ENCODE measurements at places on chromosomes 5 and 9.

DNA sequence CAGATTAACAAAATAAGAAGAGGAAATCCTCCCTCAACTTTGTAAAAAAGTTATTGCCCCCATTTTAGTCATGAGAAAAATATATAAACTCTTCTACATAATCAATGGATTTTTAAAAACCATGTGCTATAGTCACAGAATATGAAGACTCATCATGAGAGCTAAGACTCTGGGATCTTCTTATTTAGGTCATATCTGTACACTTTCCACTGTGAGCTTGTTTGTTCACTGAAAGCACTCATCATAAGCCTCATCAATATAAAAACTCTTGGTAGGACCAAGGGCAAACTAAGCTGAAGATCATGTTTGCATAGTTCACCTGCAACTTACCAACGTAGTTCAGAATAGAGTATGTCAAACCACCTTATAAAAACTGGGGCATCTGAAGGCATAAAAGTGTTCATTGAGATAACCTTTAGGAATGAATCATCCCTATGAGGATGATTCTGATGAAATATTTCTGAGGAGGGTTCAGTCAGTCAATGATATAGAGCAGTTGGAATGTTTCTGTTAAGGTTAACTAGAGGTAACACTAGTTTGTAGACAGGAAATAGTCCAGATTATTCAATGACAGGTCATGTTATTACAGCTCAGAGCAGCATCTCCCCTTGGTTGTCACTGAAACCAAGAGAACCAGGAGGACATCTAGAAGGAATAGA is 289.9 kb upstream of the SMC2 start:
- peak; percentile 62 for DNase-seq

DNA sequence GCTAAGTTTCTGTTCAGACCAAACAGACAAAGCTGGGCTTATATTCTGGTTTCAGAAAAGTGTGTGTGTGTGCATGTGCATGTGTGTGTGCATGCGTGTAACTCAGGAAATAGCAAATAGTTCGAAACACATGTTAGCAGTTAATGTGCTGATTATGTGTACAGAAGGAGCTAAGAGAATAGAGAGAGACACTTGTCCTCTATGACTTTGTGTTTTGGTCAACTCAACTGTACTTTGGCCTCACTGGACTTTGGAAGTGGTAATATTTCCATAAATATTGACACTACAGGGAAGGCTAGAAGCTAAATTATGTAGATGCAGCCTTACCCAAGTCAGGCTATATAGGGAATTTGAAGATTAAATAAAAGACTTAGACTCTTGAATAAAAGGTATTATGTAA is 155.5 kb downstream of the RAB3C start:
- no peak for DNase-seq

- no peak for DNase-seq
These were observed 68.3 kb downstream of the TBCA start for GRCh38 chr5:77707791-77708190.

DNA sequence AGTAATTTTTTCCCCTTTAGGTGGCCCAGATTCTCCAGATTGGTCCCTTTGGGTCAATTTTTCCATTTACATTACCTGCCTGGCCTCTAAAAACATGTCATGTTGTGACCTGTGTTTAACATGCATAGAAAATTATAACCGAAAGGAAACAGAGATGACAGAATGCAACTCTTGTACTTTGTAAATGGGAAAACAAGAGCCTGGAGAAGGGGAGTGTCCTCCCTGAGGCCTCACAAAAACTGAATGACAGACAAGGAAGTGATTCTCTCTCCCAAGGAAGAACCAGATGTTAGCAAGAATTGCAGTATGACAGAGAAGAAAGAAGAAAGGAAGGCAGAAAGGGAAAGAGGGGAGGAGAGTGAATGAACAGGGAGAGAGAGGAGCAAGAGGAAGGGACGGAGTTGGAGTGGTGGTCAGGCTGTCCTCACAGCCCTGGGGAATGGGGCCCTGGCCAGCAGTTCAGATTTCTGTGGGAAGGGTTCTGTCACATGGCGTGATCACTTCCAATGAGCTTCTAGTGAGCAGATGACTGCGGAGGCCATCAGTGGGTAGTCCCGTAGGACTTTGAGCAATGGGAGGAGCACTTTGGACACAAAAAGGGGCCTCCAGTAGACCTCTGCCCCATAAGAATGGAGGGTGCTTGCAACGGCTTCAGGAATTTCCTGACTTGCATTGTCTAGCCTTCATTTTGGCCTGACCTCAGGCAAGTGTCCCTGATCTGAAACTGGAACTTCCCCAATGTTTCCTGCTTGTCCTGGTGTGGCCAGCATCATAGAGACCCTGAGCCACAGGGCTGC is 31.6 kb downstream of the ABLIM3 start:
- peak; percentile 59 for DNase-seq

DNA sequence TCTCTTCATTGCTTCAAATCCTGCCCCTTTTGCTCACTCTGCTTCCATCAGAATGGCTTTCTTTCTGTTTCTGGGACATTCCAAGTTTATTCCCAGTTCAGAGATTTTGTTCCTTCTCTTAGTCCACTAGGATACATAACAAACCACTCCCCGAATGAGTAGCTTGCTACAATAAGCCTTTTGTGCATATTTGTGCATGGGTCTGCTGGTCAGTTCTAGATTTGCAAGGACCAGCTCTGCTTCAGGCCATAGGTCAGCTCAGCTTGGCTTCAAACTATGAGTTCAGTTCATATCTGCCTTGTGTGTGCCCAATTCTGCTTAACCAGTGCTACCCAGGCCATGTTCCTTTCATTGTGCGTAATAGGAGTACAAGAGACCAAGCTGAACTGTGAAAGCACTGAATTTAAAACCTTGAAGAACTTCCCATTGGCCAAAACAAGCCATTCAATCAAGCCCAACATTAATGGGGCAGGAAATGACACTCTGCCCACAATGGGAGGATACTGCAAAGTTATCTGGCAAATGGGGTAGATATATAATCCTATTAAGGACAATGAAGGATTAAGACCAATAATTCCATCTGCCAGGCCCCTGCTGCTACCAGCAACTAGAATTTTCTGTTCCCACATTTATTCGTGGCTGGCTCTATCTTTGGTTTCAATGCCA is 328.8 kb downstream of the PRELID2 start:
- DNase-seq, result no peak

DNA sequence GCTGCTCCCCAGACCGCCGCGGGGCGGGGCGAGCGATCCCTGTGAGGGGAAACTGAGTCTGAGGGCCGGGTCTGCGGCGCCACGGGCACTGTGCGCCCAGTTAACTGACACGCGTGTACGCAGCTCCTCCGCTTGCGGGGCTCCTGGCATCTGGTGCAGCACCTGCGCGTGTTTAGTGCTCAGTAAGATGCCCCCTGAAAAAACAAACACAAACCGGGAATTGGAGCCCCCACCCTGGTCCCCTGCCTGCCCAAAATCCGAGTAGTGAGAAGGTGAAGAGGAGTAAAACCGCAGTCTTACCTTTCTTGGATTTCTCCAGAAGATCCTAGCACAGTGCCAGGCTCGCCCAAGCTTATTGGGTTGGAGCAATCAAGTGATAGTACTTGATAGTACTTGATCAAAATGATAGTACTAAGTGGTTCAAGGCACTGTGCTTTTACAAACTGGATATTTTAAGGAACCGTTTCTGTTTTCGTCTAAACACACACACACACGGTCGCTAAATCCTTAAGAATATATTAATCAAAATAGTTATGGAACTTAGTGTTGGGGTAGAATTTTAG is 2.7 kb upstream of the TRAF1 start:
- DNase-seq, result no peak

- peak; percentile 73 for DNase-seq
These were observed 388.9 kb downstream of the NR2F1-AS1 start for GRCh38 chr5:93192087-93192486.

- DNase-seq, result no peak
These were observed 47.5 kb upstream of the PPARGC1B start for GRCh38 chr5:149682532-149683075.

GRCh38 chr5:142561486-142562097 is 124.3 kb downstream of the FGF1 start:
- DNase-seq, result no peak

DNA sequence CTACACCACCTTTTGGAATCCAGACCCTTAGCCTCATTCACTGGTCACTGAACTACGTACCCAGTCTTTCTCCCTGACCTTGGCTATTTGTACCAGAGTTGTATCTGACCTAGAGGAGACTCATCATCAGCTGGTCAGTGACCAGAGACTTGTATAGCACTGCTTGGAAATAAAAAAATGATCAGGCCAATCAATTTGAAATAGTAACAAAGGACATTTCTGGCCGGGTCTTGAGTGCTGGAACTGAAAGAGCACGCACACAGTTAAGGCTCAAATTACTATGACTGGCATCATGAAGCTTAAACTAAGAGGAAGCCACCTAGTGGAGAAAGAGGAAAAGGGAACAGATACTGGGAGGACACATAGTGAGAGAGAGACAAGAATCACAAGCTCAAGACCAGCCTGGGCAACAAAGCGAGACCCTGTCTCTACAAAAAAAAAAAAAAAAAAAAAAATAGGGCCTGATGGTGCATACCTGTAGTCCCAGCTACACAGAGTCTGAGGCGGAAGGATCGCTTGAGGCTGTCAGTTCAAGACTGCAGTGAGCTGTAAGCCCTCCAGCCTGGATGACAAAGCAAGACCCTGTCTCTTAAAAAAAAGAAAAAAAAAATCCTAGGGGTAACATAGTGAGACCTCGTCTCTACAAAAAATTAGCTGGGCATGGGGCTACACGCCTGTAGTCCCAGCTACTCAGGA is 12.8 kb upstream of the SRP19 start:
- peak; percentile 27 for DNase-seq

DNA sequence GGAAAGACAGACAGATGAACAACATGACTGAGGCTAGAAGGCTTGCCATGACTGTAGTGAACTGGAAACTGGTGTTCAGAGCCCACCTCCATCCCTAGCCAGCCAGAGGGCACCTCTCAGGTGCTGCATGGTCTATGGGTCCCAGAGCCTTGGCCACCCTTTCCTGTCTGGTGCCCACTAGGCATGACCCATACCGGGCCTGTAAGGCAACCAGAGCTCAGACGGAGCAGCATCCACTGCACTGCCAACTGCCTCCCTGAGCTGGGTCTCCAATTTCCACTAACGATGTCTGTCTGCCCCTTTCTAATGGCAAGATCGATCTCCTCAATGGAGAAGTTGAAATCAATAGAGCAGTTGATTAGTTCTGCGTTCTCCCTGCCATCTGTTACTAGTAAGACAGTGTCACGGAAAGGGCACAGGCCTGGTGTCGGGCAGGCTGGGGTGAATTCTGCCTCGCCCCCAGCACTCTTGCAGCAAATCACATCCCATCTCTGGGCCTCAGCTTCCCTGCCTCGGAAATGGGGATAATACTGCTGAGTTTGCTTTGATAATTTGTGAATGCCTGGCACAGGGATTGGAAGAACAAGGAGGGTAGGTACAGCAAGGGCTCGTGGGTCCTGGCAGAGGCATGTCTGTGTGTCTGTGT is 172.3 kb upstream of the MVB12B start:
- DNase-seq, result no peak

- DNase-seq, result no peak
These were observed 45.0 kb upstream of the SLC28A3 start for GRCh38 chr9:84385386-84386040.

GRCh38 chr9:23006127-23006526 is 559.5 kb downstream of the DMRTA1 start:
- DNase-seq, result no peak

DNA sequence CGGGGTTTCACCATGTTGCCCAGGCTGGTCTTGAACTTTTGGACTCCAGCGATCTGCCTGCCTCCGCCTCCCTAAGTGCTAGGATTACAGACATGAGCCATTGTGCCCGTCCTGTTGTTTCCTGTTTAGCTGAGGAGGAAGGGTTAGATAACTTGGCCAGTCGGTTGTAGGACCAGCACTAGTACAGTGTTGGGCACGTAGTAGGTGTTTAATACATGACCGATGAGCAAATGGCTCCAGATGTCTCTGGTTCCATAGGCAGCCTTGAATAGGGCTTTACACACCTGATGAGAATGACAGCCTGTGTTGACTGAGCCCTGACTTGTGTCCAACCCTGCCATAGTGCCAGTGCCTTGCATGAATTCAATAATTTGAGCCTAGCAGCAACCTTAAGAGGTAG is 1.8 kb downstream of the EHMT1 start:
- no peak for DNase-seq

GRCh38 chr5:77177576-77177975 is 32.9 kb upstream of the PDE8B start:
- DNase-seq, result no peak

DNA sequence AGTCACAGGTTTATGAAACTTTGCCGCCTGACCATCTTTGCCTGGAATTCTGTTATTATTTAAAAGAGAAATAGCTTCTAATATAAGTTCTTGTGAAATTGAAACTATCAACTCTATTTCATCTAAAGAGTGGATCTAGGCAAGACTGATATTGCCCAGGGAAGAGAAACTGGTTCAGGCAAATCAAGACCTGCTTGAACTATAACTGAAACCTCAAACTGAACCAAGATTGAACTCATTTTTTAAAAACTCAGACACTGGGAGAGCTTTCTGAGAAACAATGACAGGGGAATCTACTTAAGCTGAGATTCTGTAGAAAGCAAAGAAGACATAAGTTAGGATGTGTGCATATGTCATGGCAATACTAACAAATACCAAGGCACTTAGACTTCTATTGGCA is 815.8 kb downstream of the BRINP1 start:
- DNase-seq, result peak; percentile 44

GRCh38 chr5:165360366-165360765 is 1854.9 kb downstream of the MAT2B start:
- DNase-seq, result no peak

- no peak for DNase-seq
These were observed 17.5 kb downstream of the CARNMT1 start for GRCh38 chr9:75010570-75010969.

DNA sequence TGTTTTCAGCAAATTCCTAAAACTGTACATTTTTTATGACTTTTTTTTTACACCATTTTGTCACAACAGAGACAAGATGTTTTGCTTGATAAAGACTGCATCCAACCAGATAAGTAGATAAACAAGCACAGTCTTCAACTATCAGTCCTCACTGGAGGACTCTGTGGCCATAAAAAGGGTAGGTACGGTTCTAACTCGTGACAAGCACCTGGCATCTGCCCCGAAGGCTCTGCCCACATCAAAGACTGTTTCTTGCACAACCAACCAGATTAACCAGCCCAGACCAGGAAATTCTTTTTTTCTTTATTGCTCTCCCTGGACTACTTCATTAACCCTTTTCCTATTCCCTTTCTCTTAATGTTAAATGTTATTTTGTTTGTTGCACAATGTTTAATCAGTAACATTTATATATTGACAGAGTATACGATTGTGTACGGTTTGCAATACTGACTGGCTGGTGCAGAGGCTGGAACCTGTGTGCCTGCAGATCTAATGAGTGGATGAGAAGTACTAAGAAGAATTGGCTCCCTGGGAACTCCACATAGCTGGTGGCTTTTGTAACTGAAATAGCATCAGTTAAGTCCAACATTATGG is 74.1 kb downstream of the SERINC5 start:
- peak; percentile 51 for DNase-seq
